Left forelimb (tissue), 1 donor: ENCODE measurements at places on chromosomes 16 and 17.

DNA sequence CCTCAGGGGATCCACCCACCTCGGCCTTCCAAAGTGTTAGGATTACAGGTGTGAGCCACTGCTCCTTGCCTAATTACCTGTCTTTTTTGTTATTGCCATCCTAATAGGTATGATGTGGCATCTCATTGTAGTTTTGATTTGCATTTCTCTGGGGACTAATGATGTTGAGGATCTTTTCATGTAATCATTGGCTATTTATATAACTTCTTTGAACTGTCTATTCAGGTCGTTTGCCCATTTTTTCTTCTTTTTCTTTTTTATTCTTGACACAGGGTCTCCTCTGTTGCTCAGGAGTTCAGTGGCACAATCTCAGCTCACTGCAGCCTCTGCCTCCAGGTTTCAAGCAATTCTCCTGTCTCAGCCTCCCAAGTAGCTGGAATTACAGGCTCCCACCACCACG lies 1.3 kb upstream of the TGFB1I1 start:
- DNase-seq: no peak

DNA sequence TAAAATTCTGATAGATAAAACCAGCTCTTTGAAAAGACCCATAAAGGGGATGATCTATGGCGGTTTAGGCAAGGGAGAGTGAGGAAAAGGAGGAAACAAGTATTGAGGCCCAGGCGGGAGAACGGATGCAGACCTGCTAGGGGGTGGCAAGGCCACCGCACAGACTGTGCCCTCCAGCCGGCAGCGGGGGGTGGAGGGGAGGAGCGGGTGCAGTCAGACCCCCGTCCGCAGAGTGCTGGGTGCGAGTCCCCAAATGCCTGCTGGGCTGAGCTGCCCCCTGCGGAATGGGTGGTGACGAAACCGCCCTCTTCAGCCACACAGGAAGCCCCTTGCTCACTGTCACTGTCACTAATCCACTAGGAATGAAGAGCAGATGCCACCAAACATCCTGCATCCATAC lies 46.0 kb downstream of the LMF1 start:
- DNase-seq: no peak

GRCh38 chr16:69386596-69386995 lies 789 bp upstream of the TERF2 start:
- no peak for DNase-seq

DNA sequence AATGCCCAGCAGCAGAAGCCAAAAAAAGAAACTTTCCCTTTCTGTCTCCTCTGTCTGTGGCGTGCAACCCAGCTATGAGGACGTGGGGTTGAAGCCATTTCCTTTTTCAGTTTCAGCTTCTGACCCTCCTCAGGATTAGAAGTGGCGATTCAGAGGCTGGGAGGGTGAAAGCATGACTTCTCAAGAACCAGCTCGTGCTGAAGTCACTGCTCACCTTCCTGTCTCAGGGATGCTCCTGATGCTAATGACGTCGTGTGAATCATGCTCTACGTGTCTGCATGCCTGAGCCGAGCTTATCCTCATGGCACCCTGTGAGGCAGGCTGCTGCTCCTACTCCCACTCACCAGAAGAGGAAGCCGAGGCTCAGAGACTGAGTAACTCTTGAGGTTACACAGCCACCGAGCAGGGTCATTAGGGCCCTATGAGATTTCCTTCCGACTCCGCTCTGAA lies 5.7 kb upstream of the LPO start:
- no peak for DNase-seq

DNA sequence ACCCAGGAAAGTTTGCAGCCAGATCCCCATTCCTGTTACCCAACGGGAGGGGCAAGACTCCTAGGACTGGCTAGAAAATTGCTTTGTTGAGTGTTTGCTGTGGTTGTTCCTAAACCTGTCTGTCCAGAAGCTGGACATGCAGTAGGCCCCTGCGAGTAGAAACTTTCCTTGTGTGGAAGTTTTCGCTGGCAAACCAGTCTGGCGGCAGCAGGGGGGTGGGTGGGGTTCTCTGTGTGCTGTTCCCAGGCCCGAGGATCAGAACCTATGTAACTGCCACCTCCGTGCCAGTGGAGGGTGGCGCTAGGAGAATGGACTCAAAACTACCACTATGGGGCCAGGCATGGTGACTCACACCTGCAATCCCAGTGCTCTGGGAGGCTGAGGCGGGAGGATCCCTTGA lies 9.2 kb downstream of the SGSM2 start:
- no peak for DNase-seq

DNA sequence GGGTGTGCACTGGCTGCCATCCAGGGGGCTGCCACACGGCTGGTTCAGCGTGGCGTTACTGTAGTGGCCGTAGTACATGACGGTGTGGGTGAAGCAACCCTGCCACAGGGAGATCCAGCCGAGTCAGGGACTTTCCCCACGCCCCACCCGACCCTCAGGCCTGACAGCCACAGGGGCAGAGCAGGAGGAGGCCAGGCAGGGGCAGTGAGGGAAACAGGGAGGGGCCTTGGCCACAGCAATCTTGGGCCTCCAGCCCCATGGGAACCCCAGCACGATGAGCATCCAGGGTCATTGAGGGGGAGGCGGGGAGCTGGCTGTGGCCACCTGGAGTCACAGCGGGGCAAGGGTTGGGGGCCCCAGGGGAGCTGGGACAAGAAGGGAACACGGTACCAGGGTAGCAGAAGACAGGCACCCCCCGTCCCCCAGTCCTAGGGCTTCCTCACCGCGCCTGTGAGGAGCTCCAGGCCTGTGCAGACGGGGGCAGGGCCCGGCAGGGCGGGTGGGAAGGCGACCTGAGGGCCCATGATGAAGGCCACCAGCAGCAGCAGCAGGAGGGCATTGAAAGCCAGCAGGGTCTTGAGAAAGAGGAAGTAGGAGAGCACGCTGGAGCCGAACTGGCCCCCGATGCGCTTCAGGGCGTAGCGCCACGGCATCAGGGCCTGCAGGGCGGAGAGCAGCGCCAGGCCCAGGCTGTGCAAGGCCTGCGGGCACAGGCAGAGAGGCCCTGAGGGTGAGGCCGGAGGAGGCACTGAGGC lies 4.3 kb downstream of the TMC6 start:
- DNase-seq: no peak
